ENCODE measurements at places on chromosomes 3 and 15.

DNA sequence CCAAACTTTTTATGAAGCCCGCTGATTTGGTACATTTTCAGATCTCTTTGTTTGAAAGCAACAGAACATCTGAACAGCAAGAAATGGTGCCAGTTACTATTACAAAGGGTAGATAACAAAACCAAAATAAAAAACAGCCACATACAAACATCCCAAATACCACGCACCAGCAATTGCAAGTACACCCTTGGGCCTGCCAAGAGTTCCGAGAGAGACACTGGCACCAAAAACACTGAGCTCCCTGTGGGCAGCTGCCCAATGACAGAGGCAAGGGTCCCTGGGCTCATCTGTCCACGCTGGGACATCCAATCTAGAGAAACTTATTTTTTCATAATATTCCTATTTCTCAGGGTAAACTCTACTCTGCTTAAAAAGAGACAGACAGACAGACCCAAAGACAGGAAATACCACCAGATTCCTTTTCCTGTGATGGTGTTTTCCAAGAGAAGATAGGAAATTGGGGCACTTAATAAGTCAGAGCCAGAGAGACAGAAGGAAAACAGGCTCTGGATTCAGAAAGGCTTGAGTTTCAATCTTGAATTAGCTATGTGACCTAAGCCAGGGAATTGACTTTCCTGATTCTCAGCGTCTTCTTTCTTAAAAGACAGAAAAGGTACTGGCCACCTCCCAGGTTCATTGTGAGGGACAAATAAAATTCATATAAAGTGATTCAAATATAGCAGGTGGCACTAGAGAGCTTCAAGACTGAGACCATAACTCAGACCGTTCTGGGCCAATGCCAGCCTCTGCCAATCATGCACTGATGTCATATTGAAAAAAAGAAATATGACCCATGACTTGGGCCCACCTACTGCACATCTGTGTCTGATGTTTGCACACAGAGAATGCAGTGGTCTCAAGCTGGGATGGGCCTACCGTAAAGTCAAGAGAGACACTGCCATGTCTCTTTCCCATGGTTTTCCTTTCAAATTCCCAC lies 61.3 kb downstream of the FOXP1 start:
- DNase-seq, result no peak

DNA sequence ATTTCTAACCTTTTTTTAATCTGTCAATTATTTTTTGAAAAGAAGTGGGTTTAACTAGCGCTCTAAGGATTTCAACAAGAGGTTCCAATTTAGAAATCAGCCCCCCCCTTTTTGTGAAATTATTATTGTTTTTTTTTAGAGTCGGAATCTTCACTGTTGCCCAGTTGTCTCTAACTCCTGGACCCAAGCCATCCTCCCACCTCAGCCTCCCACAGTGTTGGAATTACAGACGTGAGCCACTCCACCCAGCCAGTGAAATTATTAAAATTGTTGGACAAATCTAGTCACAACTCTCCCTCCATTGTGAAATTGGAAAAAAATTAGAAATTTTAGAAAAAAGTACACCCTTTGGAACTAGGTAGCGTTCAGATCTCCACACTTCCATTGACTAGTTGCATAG lies 2.5 kb downstream of the AKAP13 start:
- DNase-seq, result no peak

GRCh38 chr3:84724877-84725276 lies 233.9 kb upstream of the CADM2 start:
- DNase-seq, result no peak

DNA sequence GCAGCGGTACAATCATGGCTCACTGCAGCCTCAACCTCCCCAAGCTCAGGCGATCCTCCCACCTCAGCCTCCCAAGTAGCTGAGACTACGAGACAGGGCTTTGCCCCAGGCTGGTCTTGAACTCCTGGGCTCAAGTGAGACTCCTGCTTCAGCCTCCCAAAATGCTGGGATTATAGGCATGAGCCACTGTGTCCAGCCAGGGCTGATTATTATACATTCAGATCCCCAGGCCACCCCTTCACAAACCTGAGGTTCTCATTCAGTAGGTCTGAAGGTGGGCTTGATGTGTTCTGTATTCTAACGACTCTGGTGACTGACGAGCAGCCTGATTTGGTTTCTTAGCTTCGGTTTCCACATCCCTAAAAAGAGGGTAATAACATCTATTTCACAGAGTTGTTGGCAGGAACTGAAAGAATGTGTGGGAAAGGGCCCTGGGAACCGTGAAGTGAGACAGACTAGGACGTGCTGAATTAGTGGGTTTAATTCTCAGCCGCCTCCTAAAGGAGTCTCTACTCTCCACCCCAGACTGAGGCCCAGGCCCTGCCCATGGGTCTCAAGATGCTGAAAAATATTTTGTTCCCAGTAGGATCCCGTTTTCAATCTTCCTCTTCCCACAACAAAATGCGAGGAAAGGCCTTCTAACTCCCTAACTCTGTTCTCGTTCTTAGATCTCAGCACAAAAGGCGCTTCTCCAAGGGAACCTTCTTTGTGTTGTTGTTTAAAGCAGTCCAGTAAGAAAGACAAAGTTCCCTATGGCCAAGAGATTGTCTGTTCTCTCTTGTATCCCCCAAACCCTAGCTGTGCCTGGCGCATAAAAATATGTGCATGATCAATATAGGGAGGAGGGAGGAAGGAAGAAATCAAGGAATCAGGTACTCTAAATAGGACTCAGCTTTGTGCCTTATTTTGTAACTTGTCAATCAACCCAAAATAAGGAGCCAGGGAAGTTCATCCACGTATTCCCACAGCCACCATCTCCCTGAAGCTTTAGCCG lies 210.0 kb upstream of the TOPAZ1 start:
- DNase-seq, result no peak
